Activated T-cell treated with anti-CD3 and anti-CD28 coated beads, Interleukin-2, amount 50 U/mL, for 72 hours (primary cell): ENCODE measurements at places on chromosomes 13 and 19. TPM values are rescaled to one million over a fixed set of nuclear protein-coding genes. Genes with fewer than 3 reads are reported as not detected.

RDH8 gene
- not detected for total RNA-seq

DZIP1 gene
- 0.31 TPM for total RNA-seq

NDUFA11 gene
- 174 TPM for total RNA-seq

MTMR6 gene
- 14.4 TPM for total RNA-seq

C19orf81 gene
- 5.7 TPM for total RNA-seq

RNF126 gene
- total RNA-seq = 91.8 TPM

DACH1 gene
- 0.17 TPM for total RNA-seq

GNG7 gene
- 1.3 TPM for total RNA-seq

EID2B gene
- total RNA-seq = 4.5 TPM

LGALS4 gene
- 4.1 TPM for total RNA-seq

ZNF554 gene
- total RNA-seq = 4.5 TPM

TPRX1 gene
- total RNA-seq = not detected

ITGBL1 gene
- not detected for total RNA-seq

PRODH2 gene
- total RNA-seq = not detected

CDX2 gene
- not detected for total RNA-seq

SPINT2 gene
- 89.1 TPM for total RNA-seq

OR10H1 gene
- 0.07 TPM for total RNA-seq

SIGLECL1 gene
- total RNA-seq = not detected

KISS1R gene
- total RNA-seq = 3.6 TPM

SYNE4 gene
- total RNA-seq = 3.3 TPM

FPR1 gene
- not detected for total RNA-seq

KLHL1 gene
- total RNA-seq = not detected

SLC10A2 gene
- not detected for total RNA-seq

TEX29 gene
- total RNA-seq = 1.5 TPM

LHB gene
- total RNA-seq = not detected

TMEM150B gene
- not detected for total RNA-seq
